Central memory CD8-positive, alpha-beta T cell (primary cell): ENCODE measurements at places on chromosomes 2 and 18.

DNA sequence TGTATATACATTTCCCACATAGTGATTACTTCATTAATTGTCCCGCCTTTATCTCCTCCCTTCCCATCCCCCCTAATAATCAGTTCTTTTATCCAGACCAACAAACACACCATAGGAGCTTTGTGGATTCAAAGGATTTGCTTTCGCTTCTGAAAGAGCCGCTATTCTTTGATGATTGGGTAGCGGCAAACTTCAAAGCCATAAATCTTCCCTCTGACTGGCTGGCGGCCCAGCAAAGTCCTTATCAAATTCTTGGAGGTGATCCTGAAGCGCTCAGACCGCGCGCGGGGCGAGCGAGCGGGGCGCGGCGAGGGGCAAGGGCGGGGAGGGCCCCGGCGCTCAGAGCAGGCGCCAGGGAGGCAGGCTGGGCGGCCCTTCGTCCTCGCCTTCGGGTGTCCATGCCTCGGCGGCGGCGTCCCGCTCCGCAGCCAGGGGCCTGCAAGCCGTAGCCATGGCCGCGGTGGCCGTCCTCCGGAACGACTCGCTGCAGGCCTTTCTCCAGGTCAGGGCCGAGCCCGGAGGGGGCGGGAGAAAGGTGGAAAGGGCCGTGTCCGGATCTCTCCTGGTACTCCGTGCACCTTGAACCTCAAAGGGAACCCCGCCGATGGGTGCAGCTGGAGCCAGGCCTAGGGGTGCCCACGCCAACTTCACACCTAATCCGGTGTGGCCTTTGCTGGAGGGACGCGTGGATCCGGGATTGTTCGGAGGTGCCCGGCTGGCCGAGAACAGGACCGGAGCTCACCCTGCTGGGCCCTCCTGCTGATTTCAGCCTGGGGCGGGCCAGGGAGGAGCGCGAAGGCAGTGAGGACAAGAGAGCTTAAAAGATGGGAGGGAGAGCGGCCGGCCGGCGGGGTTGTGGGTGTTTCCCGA, at the start of gene SP5:
Gene SP5 (plus strand): TSS at position 276 of the 870 bp plus-strand sequence. CDS start 176 bp downstream, at position 452.
- DNase-seq = no peak

DNA sequence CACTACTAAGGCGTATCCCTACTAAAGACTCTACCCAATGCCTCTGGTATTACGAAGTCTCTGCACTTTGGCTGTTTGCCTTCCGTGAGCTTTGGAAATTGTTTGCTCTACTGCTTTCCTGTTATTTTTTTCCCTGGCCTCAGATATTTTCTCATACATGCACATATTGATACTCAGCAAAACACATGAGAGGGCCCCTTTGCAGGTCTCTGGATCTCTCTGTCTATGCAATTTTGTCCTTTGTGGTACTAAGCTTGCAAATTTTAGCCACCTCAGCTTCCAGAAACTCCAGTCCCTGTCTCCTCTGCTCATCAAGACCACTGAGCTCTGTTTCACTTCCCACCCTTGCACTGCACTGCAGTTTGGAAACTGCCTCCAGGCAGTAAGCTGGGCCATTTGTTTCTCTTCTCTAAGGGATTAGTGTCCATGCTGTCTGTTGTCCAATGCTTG, 46.6 kb downstream of the TAF1B start:
- no peak for DNase-seq

DNA sequence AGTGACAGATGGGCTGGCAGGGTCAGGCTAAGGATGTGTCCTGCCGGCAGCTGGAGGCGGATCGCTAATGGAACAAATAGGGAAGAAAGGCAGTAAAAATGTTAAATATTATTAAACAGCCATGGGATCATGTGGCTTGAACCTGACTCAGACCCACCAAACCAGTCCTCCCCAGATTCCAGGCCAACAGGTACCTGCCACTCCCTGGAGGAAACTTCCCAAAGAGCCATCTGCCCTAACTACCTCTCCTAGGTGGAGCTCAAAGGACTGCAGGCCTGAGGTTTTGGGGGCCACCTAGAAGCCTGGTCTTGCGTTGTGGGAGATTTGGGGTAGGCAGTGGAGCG, 34.3 kb downstream of the CIB4 start:
- DNase-seq = no peak

DNA sequence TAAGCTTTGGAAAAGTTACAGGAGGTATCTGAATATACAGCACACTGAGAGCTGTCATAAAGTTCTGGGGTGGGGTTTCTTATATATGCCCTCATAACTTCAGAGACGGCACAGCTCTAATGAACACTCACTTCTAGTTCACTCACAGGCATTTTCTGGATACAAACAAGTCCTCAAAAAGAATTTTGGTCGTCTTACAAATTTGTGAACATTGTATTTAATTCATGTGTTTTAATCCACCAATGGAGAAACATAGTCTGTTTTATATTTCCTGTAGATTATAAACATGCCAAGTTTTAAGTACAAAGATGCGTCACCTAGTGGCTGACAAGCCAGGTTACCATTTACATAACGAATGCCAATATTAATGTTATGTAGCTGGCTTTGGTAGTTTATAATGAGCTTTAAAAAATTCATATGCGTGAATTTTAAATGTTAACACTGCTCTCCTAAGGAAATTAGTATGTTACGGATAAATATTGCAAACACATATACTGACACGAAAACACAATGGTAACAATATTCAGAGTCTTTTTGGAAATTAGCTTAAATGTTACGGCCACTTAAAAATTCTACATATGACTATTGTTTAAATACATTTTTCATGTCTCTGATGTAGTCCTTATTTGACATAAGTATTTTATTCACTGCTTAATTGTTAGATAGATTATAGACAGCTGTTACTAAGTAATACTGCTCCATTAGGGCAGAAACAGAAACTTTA, 2.5 kb downstream of the COL3A1 start:
- DNase-seq = no peak

- DNase-seq = no peak
Observed at GRCh38 chr2:45823723-45824206, 172.3 kb downstream of the PRKCE start.
